Caco-2 (cell line): ENCODE measurements at places on chromosomes 1 and 21. TPM values are rescaled to one million over a fixed set of nuclear protein-coding genes. Genes with fewer than 3 reads are reported as not detected.

DNA sequence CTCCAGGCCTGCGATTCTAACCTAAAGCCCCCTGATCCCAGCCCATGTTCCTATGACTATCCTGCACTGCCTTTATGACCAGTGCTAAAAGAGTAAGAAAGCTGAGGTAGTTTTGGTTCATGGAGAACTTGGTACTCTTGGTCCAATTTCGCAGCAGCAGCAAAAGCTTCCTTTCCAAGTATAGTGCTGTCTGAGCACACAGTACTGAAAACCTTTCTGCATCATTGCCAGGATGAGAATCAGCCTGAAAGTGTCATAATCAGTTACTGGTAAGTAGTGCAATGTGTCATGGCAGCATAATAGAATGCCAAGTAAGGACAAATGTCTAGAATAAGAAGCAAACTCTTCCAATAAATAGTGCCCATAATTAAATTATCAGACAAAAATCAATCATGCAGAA is 889.6 kb upstream of the ADGRL4 start:
- no peak overlapping the region for H3K4me3 ChIP-seq
- H3K27me3 ChIP-seq = no peaks in the 10 kb centered on the region
- no peaks in the 10 kb centered on the region for H3K36me3 ChIP-seq
- DNase-seq = no peak

Gene TTC34
- total RNA-seq = 0.70 and 0.79 TPM in 2 replicates

DNA sequence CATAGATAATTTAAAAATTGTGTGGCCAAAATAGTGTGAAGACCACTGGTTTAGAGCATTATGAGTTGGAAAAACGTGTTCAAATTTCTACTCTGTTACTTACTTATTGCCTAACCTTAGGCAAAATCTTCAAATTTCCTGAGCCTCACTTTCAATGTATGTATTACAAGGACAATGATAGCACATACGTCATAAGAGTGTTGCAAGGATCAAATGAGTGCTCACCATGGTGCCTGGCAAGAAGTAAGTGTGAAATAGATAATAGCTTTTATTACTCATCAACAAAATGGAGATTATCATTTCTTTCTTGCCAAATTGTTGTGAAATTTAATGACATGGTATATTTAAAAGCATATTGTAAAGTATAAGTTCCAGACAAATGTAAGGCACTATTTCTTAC is 57.2 kb downstream of the FH start:
- no peaks in the 10 kb centered on the region for H3K27me3 ChIP-seq
- H3K27ac ChIP-seq = no peak overlapping the region
- H3K36me3 ChIP-seq = no peaks in the 10 kb centered on the region

DNA sequence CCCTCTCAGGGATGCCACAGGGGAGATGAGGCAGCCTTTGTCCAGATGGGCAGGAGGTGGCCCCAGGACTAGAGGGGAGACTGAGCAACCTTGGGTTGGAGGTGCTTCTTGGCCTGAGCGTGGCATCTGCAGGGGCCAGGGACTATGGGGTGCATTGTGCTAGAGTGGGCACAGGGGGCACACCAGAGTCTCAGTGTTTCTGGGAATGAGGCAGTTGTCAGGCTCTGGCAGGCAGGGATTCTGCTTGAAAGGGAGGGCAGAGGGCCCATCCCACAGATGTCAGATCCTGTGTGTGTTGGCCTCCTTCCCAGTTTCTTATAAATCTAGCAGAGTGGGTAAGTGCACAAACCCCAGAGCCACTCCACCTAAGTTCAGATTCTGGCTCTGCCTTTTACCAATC is 13.7 kb downstream of the LGR6 start:
- no peak overlapping the region for H3K4me3 ChIP-seq
- no peaks in the 10 kb centered on the region for H3K4me1 ChIP-seq
- H3K27ac ChIP-seq = no peak overlapping the region
- DNase-seq = no peak
- no peaks in the 10 kb centered on the region for H3K27me3 ChIP-seq

GRCh38 chr1:30686236-30686935 is 37.0 kb downstream of the MATN1 start:
- no peak overlapping the region for H3K27ac ChIP-seq
- DNase-seq = no peak
- no peak overlapping the region for H3K4me3 ChIP-seq
- no peaks in the 10 kb centered on the region for H3K4me1 ChIP-seq
- no peaks in the 10 kb centered on the region for H3K27me3 ChIP-seq
- H3K36me3 ChIP-seq = no peaks in the 10 kb centered on the region

Gene HPCAL4
- 0.07 and 0.14 TPM in 2 replicates for total RNA-seq

- no peaks in the 10 kb centered on the region for H3K4me1 ChIP-seq
- H3K27ac ChIP-seq = no peak overlapping the region
- DNase-seq = no peak
- no peak overlapping the region for H3K4me3 ChIP-seq
- no peaks in the 10 kb centered on the region for H3K36me3 ChIP-seq
These were observed 16.6 kb downstream of the TSNAX start for GRCh38 chr1:231544943-231545592.
